ENCODE measurements at places on chromosomes 11 and 22.

GRCh38 chr11:118536726-118537125, 5.7 kb downstream of the TMEM25 start:
- no peak for DNase-seq

GRCh38 chr22:25054943-25055511, 102.5 kb downstream of the KIAA1671 start:
- DNase-seq: no peak

GRCh38 chr22:20542736-20543135, 35.3 kb downstream of the MED15 start:
- DNase-seq: no peak

- DNase-seq: no peak
Measured at GRCh38 chr22:22907551-22908494, 20.2 kb downstream of the IGLL5 start.

GRCh38 chr22:38401336-38402084, 53.5 kb downstream of the KCNJ4 start:
- no peak for DNase-seq

DNA sequence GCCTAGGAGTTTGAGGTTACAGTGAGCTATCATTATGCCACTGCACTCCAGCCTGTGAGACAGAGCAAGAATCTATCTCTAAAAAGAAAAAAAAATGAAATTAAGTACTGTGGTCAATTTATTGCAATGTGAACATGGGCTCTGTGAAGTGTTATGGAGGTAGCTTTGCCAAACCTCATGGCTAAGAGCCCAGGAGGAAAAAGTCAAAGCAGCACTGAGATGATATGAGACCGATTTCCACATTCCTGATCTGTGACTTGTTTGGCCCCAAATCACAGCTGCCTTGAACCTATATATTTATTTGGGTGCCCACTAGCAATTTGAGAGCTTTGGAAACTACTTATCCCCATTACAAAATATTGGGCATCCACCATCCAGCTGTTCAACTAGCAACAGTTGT, 29.8 kb upstream of the TMEM135 start:
- DNase-seq: no peak

DNA sequence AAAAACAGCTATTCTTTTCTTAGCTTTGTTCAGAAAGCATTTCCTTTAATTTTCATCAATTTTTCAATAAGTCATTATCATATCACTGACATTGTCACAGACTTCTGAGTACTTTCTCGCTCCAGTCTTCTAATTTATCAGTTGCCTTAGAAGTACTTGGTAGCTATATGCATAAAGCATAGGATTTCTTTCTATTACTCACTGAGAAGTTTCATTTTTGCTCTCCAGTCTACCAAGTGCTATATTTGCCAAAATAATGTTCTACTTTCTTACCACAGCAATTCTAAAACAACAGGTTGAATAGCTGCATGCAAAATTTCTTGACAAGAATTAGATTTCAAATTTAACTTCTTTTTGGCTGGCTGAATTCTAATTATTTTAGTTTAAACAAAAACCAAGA, 116.3 kb downstream of the STK33 start:
- no peak for DNase-seq

- DNase-seq: no peak
Measured at GRCh38 chr11:57675176-57675941, 7.4 kb downstream of the ZDHHC5 start.

- DNase-seq: no peak
Measured at GRCh38 chr22:44242946-44243724, 62.4 kb downstream of the PARVG start.

- DNase-seq: no peak
Measured at GRCh38 chr11:88402192-88402715, 64.7 kb upstream of the CTSC start.

DNA sequence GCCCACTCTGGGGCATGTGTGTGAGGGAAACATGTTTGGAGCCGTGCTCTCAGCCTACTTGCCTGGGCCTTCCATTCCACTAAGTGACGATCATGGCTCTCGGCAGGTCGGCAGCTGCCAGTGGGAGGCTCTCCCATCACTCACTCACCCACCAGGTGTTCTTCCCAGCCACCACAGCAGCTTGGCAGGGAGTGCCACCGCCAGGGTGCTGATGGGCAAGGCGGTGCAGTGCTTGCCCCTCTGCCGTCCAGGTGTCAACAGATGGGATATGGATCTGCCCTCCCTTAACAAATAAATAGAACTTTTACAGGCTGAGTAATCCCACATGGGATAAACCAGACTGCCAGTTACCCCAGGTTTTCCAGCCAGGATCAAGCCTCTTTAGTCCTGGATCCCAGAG, 205.5 kb upstream of the TMEM45B start:
- no peak for DNase-seq

- DNase-seq: no peak
Measured at GRCh38 chr11:127339376-127339775, 338.8 kb upstream of the KIRREL3 start.

- no peak for DNase-seq
Measured at GRCh38 chr11:111976767-111977145, 39.6 kb downstream of the DIXDC1 start.

GRCh38 chr22:43945632-43946383, 9.4 kb upstream of the SAMM50 start:
- DNase-seq: peak; percentile 77

GRCh38 chr22:24148266-24149197, 32.8 kb upstream of the SUSD2 start:
- no peak for DNase-seq

DNA sequence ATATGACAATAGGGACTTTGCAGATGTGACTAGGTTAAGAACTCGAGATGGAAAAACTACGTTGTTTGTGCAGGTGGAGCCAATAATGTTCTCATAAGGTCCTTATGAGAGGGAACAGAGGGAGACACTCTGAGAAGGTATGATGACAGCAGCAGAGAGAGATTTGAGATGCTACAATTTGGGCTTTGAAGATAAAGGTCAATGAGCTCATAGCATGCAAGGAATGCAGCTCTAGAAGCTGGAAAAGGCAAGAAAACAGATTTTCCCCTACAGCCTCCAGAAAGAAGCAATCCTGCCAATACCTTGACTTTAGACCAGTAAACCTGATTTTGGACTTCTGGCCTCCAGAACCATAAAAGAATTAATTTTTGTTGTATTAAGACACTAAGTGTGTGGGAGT, 21.1 kb downstream of the FAM76B start:
- DNase-seq: no peak

DNA sequence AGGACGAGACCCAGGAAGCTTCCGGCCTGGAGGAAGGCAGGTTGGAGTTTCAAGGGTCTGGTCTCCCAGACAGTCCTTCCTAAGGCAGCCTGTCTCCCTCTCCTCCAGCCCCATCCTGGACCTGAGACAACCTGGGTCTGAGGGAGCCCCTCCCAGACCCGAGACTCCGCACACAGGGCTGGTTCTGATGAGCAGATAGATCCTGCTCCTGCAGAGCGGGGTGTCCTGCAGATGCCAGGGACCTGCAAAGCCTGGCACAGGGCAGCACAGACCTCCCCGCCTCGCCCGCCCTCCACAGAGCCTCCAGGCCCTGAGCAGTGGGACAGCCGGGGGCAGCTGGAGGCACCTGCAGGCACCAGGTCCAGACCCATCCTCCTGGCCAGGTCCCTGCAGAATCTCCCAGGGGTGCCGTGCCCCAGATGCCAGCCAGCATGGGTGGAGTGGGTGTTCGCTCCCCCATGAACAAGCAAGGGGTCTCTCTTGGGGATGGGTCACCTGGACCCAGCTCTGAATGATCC, 7.8 kb downstream of the PIM3 start:
- no peak for DNase-seq

DNA sequence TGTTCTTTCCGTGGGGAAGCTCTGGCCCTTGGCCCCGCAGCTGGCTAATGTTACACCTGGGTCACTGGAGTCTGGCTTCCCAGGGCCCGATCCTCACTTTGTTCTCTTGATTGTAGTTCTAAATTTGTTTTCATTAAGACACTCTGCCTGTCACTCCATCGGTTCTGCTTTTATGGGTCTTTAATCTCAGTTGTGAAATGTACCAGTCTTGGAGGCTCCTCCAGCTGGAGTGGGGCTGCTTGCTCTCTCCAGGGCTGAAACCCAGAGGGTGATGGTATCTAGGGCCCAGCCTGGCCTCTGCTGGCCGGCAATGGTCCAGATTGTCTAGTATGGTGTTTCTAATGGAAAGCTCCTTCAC, 352.9 kb downstream of the TENM4 start:
- DNase-seq: no peak

- DNase-seq: no peak
Measured at GRCh38 chr22:40381461-40381860, 11.1 kb downstream of the SGSM3 start.

DNA sequence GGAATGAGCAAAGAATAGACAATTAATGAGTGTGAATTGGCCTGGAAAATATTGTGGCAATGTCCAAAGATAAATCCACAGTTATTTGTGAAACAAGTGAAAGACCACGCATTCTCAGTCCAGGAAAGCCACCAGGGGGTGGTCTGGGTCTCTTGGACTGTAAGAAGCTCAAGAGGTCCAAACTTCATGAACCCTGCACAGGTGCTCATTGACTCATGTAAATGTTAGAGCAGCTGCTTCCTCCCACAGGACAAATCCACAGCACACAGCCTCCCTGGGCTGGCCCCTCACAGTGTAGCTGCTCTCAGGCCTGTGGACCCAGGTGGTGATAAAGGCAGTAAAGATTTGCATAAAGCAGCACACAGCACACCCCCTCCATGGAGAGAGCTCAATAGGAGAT, 114.0 kb downstream of the ZNF280B start:
- DNase-seq: no peak

- no peak for DNase-seq
Measured at GRCh38 chr11:122179961-122180834, 64.2 kb upstream of the BLID start.

DNA sequence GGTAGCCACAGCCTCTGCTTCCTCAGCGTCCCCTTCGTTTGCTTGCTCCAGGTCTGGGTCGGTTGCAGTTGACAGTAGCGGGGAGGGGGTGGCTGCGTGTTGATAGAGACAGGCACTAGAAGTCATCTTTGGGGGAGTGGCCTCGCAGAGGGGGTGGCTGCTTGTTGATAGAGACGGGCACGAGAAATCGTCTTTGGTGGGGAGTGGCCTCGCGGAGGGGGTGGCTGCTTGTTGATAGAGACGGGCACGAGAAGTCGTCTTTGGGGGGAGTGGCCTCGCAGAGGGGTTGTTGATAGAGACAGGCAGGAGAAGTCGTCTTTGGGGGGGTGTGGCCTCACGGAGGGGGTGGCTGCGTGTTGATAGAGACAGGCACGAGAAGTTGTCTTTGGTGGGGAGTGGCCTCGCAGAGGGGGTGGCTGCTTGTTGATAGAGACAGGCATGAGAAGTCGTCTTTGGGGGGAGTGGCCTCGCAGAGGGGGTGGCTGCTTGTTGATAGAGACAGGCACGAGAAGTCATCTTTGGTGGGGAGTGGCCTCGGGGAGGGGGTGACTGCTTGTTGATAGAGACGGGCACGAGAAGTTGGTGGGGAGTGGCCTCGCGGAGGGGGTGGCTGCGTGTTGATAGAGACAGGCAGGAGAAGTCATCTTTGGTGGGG, 328.3 kb downstream of the TBC1D22A start:
- peak; percentile 42 for DNase-seq

GRCh38 chr11:102933627-102934026, 21.9 kb downstream of the MMP13 start:
- DNase-seq: no peak

- no peak for DNase-seq
Measured at GRCh38 chr11:33060271-33060670, 20.9 kb downstream of the TCP11L1 start.

GRCh38 chr22:37870273-37870672, 21.1 kb downstream of the EIF3L start:
- DNase-seq: no peak

DNA sequence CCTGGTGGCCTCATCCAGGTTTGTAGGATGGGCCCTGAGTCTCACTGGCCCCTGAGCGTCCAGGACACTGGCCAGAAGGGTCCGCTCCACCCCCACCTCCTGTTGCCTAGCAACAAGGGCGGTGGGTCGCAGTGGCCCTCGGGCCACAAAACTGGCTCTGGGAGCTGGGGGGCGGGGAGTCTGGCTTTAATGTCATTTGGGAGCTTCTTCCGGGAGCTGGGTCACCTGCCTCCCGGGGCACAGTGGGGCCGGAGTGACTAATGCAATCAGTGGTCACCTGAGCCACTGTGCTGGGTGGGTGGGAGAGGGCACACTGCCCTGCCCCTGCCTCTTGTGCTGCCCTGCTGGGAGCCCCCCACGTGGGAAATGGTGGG, 2.6 kb downstream of the TH start:
- peak; percentile 40 for DNase-seq

- DNase-seq: no peak
Measured at GRCh38 chr11:130555251-130555841, 106.9 kb downstream of the ADAMTS15 start.

GRCh38 chr11:100296051-100296679, 390.9 kb upstream of the ARHGAP42 start:
- DNase-seq: no peak

DNA sequence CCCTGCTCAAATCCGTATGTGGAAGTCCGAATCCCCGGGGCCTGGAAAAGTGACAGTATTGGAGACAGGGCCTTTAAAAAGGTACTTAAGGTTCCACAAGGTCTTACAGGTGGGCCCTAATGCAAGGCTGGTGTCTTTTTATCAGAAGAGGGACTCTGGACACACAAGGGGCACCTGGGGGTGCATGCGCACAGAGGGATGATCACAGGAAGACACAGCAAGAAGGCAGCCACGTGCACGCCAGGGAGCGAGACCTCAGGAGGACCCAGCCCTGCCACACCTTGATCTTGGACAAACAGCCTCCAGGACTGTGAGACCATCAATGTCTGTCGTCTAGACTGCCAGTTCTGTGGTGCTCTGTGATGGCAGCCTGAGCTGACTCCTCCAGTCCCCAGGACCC, 96.5 kb downstream of the SHANK2 start:
- no peak for DNase-seq

- DNase-seq: peak; percentile 57
Measured at GRCh38 chr11:65274735-65275682, 13.2 kb downstream of the POLA2 start.

- DNase-seq: no peak
Measured at GRCh38 chr11:76523147-76523546, 78.3 kb downstream of the EMSY start.

- no peak for DNase-seq
Measured at GRCh38 chr11:64881476-64881875, 3.1 kb upstream of the EHD1 start.
